ENCODE measurements at places on chromosomes 1 and 21.

DNA sequence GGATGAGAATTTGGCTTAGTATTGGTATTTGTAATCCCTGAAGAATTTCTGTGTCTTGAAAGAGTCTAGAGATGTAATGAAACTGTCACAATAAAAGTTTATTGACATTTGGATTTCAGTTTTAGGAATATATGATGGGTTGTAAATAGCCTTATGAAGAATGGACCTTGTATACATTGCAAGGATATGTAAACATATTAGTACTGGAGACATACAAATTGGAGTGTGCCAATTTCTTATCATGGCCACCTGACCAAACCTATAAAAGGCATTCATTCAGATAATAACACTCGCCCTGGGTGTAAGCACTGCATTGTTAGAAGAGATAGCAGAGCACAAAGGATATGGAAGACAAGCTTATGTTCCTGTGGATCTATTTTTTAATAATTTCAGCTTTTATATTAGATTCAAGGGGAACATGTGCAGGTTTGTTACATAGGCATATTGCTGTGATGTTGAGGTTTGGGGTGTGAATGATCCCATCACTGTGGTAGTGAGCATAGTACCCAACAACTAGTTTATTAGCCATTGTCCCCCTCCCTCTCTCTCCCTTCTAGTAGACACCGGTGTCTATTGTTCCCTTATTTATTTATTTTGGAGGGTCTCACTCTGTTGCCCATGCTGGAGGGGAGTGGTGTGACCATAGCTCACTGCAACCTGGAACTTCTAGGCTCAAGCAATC lies 8.6 kb downstream of the S1PR1 start:
- no peak for DNase-seq

DNA sequence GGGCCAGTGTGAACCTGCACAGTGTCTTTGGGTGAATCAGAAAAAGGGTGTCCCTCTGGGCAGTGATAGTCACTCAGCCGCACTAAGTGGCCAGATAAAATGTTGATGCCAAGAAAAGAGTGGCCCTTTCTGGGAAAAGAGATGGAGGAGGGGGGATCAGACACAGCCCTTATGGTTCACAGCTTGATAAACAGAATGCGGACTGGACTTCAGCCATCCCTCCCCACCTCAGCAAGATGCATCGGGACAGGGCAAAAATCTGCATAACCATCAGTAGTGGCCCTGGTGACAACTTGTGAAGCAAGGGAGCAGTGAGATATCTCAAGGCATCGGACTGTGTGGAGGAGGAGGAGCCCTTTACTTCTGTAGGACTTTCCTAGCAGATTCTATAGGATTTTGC lies 353.8 kb upstream of the PLXNA2 start:
- no peak for DNase-seq

- peak; percentile 99 for DNase-seq
Measured at GRCh38 chr1:41003640-41004220, 17.8 kb downstream of the SLFNL1 start.

DNA sequence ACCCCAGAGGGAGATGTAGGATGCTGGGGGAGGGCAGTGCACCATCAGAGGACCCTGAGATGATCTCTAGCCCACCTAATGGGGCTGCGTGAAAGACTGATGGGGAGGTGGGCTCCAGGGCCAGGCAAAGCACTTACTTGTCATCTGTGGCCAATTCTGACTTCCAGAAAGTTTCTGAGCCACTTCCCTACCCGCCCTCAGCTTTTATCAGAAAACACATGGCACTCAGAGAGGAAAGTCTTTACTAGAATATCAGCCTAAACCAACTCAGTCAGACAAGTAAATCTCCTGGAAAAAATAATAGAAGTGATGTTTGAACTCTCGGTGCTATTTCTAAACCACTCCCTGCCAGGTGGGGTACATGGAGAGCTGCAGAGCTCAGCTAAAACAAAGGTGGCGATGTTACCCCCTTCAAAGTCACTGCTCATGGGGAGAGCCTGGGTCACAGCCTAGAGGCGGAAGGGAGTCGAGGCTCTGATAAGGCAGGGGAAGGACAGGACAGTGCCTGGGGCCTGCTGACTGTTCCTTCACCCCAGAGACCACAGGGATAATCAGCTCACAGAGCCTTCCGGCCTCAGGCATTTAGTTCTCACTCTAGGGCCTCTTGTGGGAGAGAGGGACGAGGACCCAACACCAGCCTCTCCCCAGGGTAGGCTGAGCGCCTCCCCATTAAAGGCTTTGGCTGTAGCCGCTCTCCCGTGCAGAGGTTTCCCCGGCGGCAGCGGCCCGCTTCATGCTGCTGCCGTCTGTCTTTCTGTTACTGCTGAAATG lies 14.2 kb downstream of the SMIM12 start:
- DNase-seq, result no peak

DNA sequence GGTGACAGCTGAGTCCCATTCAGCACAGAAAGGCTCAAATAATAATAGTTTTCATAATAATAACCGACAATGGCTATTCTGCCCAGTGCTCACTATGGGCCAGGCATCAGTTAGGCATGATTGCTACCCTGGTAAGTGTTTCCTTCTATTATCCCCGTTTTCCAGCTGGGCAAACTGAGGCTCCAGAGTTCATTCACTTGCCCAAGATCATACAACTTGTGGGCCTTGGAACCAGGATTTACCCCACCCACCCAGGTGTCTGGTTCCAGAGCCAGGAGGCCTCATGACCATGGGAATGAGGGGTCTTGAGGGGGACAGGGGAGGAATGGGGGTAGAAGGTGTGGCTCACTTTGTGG lies 518 bp downstream of the PLOD1 start:
- DNase-seq, result no peak

- DNase-seq, result peak; percentile 89
Measured at GRCh38 chr1:27528818-27529703, 39.1 kb upstream of the WASF2 start.

DNA sequence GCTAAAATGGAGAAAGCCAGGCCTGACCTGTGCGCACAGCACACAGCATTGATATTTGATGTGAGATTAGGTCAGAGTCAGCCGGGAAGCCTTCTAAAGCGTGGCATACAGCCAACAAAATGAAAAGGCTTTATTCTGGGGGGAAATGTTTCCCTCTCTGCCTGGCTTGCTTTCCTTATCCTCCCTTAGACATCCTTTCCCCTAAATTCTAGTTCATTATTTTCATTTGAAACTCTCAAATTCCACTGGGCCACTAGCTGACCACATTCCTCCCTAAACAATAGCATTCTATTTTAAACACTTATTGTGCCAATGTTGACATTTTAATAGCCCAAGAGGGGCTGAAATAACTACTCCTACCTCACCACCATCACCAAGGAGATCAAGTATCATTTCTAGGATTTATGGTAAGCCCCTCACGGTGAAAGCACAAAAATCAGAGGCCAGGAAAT lies 49.4 kb downstream of the LEPR start:
- DNase-seq, result no peak

DNA sequence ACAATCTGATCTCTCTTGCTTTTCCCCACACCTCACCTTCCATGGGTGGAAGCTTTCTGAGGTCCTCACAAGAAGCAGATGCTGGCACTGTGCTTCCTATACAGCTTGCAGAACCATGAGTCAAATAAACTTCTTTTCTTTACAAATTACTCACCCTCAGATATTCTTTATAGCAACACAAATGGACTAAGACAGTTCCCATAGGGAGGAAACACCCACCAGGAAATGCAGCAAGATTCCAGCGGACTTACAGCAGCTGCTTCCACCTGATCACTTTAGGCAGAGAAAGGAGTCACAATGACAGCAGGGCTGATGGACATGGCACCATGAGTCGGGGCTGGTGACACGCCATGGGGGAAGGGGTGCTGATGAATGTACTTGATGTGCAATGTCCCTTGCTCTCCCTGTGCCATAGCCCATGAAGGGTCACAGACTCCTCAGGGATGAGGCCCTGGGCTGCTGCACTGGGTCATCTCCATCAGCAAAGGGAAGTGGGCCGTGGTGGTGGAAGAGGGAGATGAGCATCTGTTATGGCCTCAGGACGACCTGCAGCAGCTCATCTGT lies 53.9 kb downstream of the PRSS38 start:
- no peak for DNase-seq

- peak; percentile 63 for DNase-seq
Measured at GRCh38 chr1:68231627-68232288, 565 bp downstream of the WLS start.

- DNase-seq, result peak; percentile 31
Measured at GRCh38 chr1:19344372-19344810, 32.3 kb downstream of the SLC66A1 start.

GRCh38 chr1:178093951-178094738 lies at the start of gene RASAL2:
Gene RASAL2 (plus strand): TSS chr1:178094104. CDS start chr1:178094493, 389 bp downstream.
- DNase-seq, result peak; percentile 28

DNA sequence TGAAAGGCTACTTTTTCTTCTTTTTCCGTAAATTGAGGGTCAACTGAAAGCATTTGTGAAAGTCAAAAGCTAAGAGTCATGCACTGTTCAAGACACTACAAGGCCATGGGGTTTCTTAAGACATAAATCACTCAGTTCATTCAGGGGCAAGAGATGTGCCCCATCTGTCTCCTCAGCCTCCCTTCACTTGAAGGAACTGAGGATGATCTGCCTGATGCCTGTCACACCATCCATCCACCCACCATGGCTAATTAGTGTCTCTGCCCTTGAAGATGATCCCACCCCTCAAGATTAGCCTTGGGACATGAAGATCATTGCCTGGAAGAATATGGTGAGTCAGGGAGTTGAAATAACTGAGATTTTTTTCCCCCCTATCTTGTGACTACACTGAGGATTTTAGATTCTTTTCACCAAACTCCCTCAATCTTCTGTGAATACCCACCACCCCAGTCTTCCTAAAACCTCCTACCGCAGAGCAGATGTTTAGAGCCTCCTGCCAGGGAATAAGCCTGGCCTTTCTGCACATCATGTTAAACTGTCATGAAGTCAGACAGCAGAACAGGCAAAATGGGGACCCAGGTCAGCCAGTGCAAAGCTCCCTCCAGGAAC lies 88.6 kb upstream of the LMO4 start:
- no peak for DNase-seq

DNA sequence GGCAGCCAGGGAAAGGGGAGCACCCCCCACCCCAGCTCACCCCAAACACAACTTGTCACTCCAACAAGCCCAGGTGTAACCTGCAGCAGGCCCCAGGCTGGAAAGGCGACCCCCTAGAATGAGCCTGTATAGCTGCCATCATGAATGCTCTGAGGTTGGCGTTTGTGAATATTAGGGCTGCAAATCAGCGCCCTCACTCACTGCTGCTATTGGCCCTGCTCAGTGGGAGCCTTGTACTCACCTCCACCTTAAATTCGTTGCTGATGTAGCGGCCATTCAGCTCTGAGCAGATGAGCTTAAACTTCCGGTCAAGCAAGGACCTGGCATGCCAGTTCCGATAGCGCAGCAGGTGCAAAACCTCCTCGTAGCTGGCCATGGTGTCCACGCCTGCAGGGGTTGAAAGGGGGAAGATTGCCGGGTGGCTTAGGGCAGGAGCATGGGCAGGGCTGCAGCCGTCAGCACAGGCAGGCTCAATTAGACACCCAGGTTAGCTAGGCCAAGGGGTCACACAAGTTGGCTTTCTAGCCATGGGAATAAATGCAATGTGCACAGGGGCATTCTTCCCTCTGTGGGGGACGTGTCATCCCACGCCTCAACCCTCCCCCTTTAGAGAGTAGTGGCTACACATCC lies 81.7 kb downstream of the PIK3CD start:
- DNase-seq, result no peak

DNA sequence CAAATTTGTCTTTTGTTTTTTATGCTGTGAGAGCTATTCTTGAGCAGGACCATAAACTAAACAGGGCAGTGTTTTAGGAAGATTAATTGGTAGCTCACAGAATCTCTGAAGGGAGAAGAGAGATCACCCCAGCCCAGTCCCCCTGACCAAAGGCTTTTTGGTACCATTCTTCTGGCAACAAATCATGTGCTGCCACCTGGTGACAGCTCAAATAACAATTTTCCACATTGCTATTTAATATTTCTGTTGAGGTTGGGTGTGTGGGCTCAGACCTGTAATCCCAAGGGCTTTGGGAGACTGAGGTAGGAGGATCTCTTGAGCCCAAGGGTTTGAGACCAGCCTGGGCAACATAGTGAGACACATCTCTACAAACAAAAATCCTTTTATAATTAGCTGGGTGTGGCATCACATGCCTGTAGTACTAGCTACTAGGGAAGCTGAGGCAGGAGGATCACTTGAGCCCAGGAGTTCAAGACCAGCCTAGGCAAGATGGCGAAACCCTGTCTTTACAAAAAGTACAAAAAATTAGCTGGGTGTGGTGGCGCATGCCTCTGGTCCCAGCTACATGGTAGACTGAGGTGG lies 2.2 kb upstream of the TESK2 start:
- peak; percentile 44 for DNase-seq

GRCh38 chr1:17529381-17529780 lies 10.1 kb upstream of the ARHGEF10L start:
- DNase-seq, result no peak

- DNase-seq, result peak; percentile 7
Measured at GRCh38 chr1:38860454-38860795, 853 bp upstream of the RRAGC start.

DNA sequence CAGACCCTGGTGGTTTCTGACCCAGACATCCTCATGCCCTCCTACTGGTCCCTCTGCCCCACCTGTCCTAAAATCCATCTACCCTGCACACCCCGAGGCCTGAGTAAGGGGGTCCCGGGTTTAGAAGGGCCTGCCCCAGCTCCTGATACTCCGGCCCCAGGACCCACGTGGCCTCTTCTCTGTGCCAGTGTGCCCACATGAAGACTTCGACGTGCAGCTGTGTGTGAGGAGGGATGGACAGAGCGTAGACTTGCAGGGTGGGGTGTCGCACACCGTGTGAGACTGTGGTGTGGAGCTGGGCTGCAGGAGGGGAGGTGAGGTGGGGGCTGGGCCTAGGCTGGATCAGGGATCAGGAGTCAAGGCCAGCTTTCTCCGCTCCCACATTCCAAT lies 461.1 kb downstream of the PTPRU start:
- no peak for DNase-seq

- no peak for DNase-seq
Measured at GRCh38 chr1:57115030-57115614, 149.3 kb upstream of the C8B start.

GRCh38 chr1:109091839-109092193 lies 1.3 kb downstream of the TMEM167B start:
- peak; percentile 62 for DNase-seq

DNA sequence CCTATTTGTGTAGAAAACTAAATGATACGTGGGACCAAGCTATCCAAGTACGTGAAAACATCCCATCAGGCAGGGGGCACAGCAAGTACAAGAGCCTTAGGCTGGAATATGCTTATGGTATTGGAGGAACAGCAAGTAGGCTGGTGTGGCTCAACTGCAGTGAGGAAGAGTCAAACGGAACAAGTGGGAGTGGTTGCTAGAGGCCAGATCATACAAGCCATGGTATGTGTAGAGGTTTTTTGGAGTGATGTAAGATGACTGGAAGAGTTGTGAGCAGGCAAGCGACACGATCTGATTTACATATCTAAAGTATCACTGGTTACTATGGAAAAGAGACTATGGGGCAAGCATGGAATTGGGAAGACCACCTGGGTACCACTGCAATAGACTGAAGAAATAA lies 27.8 kb downstream of the ELK4 start:
- no peak for DNase-seq

GRCh38 chr1:175174309-175175102 lies 18.1 kb downstream of the KIAA0040 start:
- DNase-seq, result no peak

Data from amniotic epithelial cell (primary cell).